MG63 (cell line): ENCODE measurements at places on chromosomes 4 and X.
A peak's percentile ranks its signal among the peaks of the same experiment; 100 is the strongest.

GRCh38 chrX:24485976-24486680 lies 21.0 kb downstream of the PDK3 start:
- DNase-seq, result no peak

DNA sequence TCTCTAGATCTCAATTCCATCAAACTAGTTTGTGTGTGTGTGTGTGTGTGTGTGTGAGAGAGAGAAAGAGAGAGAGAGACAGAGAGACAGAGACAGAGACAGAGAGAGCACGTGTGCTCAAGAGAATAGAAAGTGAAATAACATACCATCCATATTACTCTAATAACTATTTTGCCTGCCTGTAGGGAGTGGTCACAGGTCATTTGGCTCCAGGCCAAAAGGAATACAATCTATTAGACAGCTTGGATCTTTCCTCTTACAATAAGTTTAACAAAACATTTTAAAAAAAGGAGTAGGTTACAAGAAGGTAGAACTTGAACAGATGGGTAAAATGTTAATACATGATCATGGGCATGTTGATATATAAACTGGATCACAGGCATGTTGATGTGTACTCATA lies 76.2 kb downstream of the COL4A6 start:
- DNase-seq, result no peak

GRCh38 chrX:47170861-47171692 lies 22.6 kb upstream of the UBA1 start:
- no peak for DNase-seq

DNA sequence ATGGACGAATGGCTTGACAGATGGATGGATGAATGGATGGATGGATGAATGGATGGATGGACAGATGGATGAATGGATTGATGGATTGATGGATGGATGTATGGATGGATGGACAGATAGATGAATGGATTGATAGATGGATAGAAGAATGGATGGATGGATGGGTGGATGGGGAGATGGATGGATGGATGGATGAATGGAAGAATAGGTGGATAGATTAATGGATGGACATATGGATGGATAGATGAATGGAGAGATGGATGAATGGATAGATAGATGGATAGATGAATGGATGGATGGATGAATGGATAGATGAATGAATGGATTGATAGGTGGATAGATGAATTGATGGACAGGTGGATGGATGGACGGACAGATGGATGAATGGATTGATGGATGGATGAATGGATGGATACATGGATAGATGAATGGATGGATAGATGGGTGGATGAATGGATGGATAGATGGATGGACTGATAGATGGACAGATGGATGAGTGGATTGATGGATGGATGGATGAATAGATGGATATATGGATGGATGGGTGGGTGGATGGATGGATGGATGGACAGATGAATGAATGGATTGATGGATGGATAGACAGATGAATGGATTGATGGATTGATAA lies 33.9 kb downstream of the PSAPL1 start:
- no peak for DNase-seq

DNA sequence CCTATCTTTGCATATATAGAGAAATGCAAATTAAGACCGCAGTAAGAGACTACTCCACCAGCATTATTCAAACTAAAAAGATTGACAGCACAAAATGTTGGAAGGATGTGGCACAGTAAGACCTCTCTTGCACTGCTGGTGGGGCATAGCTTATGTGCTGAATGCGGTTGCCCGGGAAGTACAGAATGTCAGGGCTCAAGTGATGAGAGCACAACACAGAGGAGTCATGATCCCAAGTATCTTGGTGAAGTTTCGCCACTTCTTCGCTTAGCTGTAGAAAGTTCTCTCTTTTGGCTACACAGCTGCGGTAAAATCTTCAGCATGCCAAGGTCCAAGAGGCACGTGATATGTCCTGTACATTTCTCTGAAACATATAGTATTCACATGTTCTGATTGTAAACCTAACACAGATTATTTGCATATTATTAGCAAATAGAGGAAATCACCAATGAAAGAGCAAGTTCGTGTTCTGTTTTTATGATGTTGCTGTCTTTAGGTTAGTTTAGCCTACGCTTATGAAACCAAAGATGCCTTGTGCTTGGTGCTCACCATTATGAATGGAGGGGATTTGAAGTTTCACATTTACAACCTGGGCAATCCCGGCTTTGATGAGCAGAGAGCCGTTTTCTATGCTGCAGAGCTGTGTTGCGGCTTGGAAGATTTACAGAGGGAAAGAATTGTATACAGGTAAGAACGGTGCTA lies 55.0 kb downstream of the HTT-AS start:
- no peak for DNase-seq

DNA sequence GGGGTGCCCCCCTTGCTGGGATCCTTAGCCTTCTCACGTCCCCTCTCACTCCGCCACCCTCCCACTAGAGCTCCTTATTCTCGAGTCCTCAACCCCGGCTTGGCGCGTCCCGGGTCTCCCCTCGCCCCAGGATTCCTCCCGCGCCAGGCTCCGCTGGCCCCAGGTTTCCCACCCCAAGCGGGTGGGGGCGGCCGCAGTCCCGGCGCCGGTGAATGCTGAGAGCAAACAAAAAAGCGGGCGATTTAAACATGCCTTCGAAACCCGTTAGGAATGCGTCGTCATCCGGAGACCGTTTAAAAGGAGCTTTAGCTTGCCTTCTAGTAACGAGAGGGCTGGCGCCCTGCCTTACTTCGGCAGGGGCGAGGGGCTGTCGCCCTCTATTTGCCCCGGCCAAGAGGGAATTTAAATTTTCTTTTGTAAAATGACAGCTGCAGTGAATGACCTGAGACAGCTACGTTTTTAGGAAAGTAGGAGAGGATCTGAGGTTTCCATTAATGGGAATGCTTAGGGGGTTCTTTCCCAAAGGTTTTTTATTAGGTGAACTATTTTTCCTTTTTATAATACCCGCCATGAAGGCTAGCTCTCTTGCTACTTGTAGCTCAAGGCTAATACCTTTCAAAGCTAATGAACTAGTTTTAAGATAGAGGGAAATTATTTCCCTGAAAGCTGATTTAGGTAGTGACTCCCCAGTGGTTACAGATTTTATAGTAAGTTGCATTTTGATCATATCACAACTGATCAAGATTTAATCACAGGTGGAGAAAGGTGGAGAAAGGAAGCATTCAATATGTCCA lies 3.1 kb downstream of the JADE1 start:
- DNase-seq, result peak; percentile 71

DNA sequence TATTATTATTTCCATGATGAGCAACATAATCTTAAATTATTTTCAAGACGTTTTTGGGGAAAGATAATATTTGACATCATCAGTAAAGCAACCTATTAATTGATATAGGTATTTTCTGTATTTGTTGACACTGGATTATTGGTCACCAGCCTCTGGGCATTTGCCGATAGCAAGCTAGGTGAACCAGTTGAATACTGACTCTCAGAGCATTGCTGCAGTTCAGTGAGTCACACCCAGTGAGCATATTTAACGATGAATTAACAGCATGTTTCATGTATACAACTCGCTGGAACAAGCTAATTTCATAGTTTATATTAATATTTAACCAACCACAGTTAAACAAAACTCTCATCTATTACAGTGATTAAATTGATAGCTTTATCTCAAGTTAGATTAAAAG lies 1006.0 kb upstream of the DIAPH2 start:
- DNase-seq, result no peak

DNA sequence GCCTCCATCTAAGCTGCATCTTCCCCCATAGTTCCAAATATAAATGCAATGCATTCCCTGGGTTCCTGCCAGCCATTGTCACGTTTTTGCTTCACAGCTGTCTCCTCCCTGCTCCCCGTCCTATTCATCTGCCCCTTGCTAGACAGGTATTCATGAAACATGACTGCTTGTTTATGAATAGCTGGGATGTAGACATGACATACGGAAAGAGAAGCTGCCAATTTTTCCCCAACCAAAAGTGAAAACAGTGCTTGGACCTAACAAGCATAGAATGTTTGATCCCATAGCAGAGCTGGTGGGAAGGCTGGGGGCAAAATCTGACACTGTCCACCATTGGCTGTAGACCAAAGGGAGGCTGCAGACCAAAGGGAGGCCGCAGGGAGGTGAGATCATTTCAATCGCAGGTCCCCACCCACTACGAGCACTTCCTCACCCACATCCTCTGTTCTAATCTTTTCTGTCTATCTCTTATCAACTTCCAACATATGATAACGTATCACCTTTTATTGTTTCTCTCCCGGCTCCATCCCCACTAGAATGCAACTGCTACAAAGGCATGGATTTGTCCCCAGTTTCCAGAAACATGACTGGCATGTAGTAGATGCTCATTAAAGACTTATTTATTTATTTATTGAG lies 8.5 kb upstream of the GYG2 start:
- no peak for DNase-seq

DNA sequence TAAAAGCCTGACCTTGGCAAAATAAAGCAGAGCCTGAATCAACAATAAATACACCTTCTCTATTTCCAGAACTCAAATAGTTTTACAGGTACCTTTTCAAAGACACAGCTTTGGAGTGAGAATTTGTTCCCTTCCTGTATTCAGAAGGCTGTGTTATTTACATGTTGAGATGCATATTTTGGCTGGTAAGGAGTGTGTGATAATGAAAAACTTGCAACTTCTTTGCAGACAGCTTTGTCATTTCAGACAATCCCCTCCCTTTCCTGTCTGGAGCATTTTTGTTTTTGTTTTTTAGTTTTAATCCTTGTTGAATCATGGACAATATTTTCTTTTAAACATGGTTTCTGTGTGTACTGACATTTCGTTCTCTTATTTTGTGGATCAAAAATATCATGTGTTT lies 493.8 kb downstream of the FAT4 start:
- DNase-seq, result no peak

- DNase-seq, result no peak
Measured at GRCh38 chrX:68536429-68536828, 37.6 kb downstream of the YIPF6 start.
